ENCODE measurements at places on chromosomes 12 and 14.

- no peak for DNase-seq
Observed at GRCh38 chr12:121784460-121784859, 9.0 kb downstream of the RHOF start.

GRCh38 chr12:128305336-128305892 is 38.4 kb downstream of the TMEM132C start:
- no peak for DNase-seq

- DNase-seq = no peak
Observed at GRCh38 chr12:12007713-12008231, 63.0 kb upstream of the BCL2L14 start.

GRCh38 chr14:67268426-67269150 is 27.4 kb downstream of the PALS1 start:
- no peak for DNase-seq

DNA sequence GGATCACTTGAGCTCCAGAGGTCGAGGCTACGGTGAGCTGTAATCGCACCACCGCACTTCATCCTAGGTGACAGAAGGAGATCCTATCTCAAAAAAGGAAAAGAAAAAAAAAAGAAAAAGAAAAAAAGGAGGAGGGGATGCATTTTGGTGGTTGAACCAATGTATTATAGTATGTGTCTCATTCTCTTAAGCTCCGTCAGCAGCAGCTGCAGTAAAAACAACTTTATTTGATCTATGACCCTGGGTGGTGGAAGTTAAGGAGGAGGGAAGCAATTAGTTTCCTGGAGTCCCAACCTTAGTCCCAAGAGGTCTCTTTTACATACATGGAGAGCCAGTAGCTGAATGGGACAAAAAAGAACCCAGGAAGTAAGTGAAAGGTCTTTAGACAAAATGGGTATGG is 26.8 kb upstream of the APOF start:
- DNase-seq = no peak

DNA sequence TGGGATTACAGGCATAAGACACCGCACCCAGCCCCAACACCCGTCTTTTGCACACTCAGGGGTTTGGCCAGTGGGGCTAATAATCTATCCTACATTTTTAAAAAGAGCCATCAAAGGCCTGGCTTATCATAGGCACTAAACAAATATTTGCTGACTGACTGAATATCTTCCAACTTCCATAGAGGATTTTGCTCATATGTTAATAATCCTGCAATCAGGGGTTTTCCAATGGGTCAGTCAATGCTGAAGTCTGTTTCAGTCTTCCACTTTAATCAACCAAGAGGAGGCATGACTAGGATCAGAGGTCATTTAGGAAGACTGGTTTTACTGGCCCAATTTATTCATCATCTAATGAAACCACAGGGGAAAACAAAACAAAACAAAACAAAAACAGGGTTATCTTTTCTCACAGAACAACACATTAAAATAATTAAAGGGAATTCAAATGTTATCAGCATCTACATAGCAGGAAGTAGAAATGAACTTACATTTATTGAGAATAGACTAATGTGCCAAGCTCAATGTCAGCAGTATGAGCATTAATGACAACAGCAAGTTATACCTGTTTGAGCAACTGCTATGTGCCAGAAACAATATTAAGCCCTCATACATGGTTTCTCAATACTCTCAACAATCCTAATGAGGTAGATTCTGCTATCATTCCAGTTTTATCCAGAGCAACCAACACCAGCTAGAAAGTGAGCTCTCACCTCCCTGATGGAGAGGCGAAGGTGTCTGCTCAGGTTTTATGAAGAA is 372.2 kb downstream of the EGLN3 start:
- no peak for DNase-seq

- DNase-seq = no peak
Observed at GRCh38 chr12:105469211-105469610, 138.7 kb downstream of the C12orf75 start.

- DNase-seq = no peak
Observed at GRCh38 chr12:54740882-54741281, 92.7 kb upstream of the DCD start.

DNA sequence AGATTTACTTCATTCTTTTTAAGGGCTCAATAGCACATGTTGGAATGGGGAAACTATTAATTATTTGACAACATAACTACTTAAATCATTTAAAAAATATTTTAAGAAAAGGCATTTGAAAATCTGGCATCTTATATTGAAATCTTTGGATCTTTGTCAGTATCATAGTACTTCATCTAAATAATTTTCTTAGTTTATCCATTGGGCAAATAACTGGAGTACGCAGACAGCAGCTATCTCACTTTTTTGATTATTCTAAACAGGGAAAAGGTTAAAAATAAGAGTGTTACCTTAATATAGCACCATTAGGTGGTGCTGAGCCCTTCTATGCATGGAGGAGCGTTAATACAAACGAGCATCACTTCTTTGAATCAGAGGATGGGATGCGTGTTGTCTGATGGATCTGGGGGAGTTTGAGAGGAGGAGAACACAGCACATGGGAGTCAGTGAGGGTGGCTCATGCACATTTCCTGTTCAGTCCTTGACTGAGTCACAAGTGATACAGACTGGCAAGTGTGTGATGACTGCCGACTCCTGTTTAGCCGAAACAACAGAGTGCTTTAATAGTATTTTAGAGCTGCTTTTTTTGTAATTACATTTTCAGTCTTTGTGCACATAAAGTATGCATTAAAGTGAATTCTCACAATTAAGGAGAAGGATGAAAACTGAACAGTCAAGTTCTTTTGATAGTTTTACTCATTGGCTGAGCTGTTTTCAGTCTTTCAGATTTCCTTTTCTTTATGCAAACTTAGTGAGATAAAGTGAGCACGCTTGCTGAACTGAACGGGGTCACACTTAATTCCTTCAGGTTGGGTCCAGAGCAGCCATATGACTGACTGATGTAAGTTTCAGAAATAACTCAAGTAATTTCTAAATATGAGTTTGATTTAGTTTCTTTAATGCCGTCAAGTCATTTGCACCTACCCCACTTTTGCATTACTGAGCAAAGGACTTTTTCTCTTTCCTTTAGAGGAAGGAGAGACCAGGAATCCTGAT is 92.7 kb downstream of the DIP2B start:
- peak; percentile 17 for DNase-seq

DNA sequence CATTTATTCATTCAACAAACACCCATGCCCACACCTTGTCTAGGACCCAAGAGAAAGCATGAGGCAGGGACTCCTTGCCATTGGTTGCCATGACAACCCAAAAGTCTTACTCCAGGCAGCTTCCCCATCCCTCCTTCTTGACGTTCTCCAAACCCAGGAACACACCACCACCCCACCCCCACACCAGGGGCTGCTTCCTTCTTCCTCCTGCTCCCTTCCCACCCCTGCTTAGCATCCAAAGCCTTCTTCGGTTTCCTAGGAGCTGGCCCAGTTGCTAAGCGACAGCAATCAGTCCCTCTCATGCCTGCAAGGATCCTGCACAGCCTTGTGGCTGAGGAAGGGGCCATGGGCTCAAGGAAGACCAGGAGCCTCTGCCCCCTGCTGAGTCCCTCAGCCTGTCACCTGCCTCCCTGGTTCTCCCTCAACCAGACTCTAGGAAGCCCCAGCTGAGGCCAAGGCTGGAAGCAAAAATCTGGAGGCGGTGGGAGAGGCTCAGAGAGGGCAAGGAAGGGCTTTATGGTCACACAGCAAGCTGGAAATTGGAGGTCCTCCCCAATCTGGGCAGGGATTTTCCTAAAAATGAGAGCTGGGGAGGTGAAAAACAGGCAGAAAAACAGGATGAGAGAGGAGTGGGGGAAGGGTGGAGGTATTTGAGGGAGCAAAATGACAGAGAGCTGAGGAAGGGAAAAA is 15.4 kb downstream of the RASAL1 start:
- no peak for DNase-seq

DNA sequence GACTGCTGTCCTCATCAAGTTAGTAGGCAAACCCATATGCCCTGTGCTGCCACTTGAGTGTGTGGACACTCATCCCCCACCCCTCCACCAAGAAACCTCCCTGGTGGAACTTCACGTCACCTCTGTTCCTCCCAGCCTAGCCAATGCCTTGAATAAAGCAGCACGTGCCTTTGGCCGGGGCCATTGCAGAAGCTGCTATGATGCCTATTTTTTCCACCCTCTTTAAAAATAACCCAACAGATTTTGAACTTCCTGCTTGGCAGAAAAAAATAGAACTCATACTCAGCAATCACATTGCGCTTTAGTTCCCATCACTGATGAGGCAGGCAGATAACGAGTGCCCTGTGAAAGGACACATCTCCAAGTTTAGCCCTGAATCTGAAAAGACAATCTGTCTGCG is 23.1 kb upstream of the PWP1 start:
- DNase-seq = no peak

DNA sequence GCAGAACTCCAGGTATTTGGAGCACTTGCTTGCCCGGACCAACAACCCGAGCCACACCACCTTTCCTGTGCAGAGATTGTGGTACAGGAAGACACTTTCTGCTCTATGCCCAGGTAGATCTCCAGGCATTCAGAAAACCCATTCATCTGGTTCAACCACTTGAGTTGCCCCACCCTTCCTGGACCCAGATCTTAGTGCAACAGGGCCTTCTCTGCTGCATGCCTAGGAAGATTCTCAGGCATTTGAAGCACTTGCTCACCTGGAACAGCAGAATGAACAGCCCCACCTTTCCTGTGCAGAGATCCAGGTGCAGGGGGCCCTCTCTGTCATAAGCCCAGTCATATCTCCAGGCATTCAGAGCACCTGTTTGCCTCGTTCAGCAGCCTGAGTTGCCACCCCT is 412.8 kb upstream of the MGAT4C start:
- DNase-seq = no peak

- no peak for DNase-seq
Observed at GRCh38 chr14:22448035-22448904, 140.8 kb downstream of the DAD1 start.

DNA sequence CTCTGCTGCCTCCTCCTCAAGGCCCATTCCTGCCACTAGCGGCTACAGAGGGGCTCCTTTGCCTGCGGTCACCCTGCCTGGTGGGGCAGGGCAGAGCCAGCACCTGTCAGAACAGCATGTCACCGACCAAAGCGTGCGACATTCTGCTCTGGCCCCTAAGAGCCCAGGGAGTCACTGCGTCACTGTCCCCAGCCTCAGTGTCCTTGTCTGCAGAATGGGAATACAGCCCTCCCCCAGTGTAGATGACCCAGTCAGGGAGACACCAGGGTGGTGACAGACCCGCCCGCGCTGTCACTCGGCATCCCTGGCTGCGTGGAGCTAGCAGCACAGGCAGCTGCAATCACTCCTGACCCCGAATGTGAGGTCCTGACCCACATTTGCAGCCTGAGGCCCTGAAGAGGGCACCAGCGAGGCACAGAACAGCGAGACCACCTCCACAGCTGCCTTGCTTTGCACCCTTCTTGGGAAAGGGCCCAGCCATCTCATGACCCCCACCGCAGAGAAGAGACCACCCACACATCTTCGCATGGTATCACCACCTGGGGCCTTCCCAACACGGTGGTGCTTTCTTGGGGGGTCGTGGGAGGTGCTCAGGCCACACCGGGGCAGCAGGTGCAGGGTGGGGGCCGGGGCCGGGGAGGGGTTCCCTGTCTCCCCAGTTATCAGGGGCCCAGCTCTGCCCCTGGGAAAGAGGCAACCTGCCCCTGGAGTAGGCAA is 2.5 kb downstream of the AHNAK2 start:
- DNase-seq = no peak

DNA sequence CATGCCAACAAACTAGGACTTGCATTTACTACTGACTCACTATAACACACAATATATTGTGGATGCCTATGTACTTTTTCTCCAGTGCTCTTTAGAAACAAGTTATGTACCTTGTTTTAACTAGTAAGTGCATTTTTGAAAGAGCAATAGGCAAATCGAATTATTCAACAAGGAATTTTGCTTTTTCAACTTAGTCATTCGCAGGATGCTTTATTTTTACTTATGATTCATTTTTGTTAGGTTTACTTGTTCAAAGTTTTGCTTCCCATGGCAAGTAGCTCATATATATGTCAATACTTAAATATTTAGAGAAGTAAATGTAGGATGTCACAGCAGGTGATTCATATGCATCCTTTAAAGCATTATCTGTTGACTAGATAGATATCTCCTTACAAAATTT is 149.8 kb downstream of the PELI2 start:
- DNase-seq = no peak

DNA sequence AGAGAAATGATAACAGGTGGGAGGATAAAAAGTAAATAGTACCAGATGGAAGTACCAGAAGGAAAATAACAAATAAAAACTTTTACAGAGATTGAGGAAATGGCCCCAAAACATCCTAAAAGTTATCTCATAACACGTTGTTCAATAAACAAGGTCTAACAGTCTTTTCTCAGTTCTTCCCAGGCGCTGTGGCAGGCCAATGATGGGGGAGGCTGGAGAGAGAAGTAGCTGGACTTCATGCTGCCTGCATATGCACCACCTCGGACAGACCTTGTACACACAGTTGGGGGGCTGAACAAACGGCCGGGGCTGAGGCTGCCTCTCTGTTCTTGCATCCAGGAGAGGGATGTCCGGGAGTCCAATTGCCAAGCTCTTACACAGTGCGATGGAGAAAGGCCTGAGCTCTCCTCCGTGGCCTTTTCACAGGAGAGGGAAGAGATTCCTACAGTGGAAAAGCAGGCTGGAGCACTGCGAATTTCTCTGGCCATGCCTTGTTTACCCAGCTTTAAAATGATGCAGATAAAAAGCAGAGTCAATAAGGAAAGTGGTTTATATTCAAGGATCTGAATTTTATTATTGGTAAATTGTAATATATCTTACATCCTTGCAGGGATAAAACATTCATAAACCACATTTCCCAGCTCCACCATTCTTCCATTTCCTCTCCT is 109.8 kb downstream of the PHLDA1 start:
- DNase-seq = no peak

GRCh38 chr14:34355584-34356263 is 106.3 kb downstream of the SPTSSA start:
- DNase-seq = no peak

- DNase-seq = no peak
Observed at GRCh38 chr12:74229671-74230070, 308.0 kb upstream of the ATXN7L3B start.

DNA sequence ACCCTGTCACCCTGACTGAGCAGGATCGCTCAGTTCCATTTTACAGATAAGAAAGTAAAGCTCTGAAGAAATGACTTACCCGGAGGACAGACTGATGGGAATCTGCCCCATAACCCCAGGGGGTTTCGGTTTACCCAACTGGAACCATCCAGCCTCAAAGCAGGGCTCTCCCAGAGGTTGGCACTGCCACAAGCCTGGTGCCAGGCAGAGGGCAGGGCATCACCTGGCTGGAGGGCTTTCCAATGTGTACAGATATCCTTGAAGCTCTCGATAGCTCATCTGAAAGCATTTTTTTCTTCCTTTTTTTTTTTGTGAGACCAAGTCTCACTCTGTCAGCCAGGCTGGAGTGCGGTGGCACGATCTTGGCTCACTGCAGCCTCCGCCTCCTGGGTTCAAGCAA is 33.2 kb downstream of the STON2 start:
- no peak for DNase-seq

- no peak for DNase-seq
Observed at GRCh38 chr14:74650927-74651686, 39.1 kb upstream of the LTBP2 start.

DNA sequence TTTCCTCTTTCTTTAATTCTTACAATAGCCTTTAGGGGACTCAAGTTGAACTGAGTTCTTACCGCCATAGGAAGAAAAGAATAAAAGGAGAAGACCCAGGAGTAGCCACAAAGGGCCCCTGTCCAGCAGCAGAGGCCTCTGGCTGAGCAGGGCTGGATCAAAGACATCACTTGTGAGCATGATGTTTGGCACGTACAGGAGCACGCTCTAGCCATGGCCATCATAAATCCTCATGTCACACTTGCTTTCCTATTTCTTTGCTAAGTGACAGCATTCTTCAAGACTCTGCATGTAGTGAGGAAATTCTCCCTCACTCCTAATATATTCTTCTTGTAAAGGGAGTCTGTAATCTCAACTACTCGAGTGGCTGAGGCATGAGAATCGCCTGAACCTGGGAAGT is 15.7 kb downstream of the CLEC4C start:
- no peak for DNase-seq

Data from activated CD4-positive, CD25-positive, alpha-beta regulatory T cell (primary cell).